ENCODE measurements at places on chromosomes 11 and 22. TPM values are rescaled to one million over a fixed set of nuclear protein-coding genes. Genes with fewer than 3 reads are reported as not detected.

Gene ANO1
- 7.5 TPM for total RNA-seq

DNA sequence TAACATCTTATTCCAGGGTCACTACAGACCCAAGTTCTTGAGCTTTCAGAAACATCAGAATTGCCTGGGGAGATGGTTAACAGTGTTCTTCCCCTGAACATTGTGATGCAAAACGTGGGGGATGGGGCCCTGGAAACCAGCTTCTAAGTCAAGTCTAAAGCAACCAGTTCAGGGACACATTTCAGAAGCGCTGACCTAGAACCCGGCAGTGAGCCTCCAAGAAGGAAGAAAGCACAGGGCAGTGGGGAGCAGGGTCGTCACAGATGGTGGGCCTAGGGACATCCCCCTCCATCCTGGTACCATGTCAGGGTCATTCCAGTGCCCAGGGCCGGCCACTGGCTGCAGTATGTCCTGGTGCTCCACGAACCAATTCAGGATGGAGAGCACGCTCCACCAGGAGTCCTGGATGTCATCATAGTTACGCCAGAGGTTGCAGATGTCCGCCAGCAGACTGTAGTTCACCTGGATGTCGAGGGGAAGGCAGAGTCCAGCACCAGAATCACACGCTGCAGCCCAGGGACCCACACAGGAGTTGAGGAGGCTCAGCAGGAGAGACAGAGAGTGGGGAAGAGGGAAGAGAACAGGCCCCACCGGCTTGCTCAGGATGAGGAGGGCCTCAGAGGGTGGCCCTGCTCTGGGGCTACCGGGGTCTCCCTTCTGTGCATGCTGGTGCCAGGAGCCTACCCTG, 5.0 kb downstream of the NAGA start:
- DNase-seq, result no peak

DNA sequence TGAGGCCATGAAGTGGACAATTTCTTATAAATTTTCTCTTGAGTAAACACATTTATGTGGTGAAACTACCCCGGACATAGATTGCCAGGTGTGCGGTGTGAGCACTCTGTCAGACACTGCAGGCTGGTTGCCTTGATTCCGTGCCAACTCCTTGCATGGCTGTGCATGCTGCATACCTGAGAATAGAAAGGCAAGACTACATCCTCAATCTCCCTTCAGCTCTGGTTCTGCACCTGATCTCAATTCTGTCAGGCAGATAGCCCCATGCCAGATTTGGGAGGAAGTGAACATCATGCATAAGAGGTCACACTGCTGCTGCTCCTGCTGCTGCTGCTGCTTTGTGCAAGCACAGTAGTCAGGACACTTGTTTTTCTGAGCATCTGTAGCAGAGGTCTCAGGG, 42.5 kb upstream of the DEUP1 start:
- DNase-seq, result no peak

- no peak for DNase-seq
Observed at GRCh38 chr11:16191212-16191867, 165.0 kb downstream of the SOX6 start.

GRCh38 chr11:69888483-69889181, 69.4 kb upstream of the FGF3 start:
- DNase-seq, result peak; percentile 42

Gene FOLR2
- not detected for total RNA-seq

Gene OR52E8
- total RNA-seq, result not detected

DNA sequence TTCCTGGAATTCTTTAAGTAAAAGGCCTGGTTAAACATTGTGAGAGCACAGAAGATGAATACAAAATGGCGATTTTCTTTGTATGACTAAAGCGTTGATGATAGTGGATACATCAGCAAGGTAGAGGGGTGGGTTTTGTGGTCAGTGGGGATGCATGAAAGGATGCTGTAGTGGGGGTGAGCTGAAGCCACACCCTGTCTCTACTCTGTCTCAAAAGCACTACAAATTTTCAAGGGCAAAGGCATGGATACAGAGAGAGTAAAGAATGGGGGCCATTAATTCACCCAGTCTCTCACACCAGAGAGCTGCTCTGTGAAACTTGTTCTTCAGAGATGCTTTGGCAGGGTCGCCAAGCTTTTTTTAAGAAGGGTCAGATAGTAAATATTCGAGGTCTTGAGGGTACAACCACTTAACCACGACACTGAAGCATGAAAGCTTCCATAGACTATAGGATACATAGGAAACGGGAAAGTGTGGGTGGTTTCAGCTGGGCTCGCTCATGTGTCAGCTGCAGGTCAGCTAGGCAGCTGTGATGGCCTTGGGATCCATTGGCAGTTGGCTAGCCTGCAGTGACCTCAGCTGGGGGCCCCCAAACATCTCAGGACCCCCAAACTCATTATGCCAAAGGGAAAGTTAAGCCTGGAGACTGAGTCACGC, 8.3 kb downstream of the TMEM138 start:
- peak; percentile 41 for DNase-seq

DNA sequence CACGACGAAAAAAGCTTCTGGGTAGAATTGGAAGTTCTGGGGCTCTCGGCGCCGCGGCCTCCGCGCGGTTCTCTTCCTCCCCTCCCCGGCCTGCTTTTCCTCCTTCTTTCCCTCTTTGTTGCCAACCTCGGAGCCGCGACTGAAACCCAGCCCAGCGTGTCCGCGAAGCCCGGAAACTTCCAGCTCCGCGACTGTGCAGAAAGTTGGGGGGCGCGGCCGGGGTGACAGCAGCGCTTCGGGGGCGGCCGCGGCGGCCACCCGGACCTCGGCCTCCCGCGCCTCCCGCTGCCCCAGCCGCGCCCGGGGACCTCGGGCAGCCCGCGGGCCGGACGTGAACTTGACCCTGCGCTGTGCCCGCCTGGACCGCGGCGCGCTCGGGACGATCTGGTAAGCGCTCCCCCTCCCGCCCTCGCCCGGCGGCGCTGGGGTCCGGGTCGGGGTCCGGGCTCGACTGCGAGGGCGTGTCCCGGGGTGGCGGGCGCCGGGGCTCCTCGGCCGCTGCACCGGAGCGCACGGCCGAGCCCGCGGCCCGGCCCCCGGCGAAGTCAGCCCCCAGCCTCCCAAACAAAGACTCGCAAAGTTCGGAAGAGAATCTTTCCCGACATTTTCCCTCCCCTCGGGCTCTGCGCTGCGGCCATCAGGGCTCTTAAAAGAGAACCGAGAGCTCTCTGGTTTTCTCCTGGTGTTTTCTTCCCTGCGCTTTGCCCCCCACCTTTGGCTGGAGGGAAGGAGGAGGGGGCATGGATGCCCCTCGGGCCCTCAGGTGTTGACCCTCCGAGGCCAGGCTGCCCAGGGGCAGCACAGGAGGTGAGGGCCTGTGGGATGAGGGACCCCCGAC, 67.9 kb upstream of the WNT7B start:
- peak; percentile 29 for DNase-seq

Gene LDHAL6A
- not detected for total RNA-seq

DNA sequence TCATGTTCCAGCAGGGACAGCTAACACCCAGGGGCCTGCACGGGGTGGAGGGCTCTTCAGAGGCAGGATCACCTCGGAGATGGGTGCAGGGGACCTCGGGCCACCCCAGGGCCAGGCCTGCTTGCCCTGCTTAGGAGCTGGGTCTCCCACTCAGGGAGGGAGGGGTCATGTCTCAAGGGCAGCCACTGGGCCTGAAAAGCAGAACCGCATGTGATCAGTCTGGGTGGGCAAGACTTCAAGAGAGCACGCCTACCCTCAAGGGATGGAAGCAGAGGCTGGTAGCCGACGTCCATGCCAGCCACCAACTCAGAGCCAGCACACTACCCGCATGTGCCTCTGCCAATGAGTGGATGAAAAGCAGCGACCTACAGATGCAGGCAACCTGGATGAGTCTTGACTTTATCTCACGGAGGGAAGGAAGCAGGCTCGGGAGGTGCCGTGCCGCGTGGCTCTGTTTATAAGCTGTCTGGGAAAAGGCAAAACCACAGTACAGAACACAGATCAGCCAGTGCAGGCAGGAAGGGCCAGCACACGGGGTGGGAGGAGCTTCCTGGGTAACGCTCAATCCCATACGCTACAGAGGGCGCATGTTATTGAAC, 16.0 kb downstream of the TBX1 start:
- DNase-seq, result peak; percentile 42

- peak; percentile 80 for DNase-seq
Observed at GRCh38 chr22:29306175-29306834, at the start of gene GAS2L1. TSS of gene GAS2L1 (plus strand) at chr22:29306650. CDS start at chr22:29308106, 1,456 bp downstream.

- DNase-seq, result no peak
Observed at GRCh38 chr11:43010042-43010441, 301.8 kb upstream of the API5 start.

Gene TMPRSS6
- total RNA-seq, result not detected

Gene RIMBP3B
- total RNA-seq, result 0.20 TPM

Gene PNPLA5
- not detected for total RNA-seq

Gene FREY1
- total RNA-seq, result not detected

GRCh38 chr11:96538622-96539021, 148.8 kb downstream of the JRKL start:
- DNase-seq, result no peak

- no peak for DNase-seq
Observed at GRCh38 chr22:30892286-30892685, 76.3 kb downstream of the MORC2 start.

Gene CRYBB3
- not detected for total RNA-seq

DNA sequence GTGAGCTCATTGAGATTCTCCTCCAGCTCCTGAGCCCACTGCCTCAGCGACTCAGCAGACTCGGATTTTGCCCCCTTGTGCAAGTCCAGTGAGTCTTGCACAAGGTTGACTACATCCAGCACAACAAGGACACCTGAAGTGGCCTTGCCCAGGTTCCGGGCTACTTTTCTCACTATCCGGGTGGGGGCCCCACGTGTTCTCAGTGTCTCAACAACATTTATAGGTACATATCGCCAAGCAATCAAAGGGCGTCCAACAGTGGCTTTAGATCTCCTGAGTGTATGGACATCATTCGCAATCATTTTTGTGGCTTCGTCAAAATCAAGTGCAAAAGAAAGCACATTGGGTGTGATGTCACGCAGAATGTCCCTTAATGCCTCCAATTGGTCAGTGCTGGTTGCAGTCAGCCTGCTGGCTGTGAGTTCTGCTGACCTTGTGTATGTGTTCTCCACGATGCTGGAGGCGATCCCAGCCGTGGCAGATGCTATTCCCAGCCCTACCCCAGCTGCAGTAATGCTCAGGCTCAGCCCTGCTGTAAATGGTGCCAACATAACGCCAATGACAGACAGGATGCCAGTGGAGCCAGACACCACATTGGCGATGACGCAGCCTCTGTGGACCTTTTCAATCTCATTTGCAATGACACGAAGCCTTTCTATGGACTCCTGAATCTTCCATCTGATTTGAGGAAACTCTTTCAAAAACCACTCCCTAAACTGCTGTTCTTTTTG, 10.3 kb downstream of the APOL4 start:
- peak; percentile 53 for DNase-seq

GRCh38 chr11:104731890-104732289, 166.4 kb downstream of the CASP12 start:
- no peak for DNase-seq

- no peak for DNase-seq
Observed at GRCh38 chr22:37827056-37827455, 3.9 kb downstream of the GALR3 start.

Gene MPEG1
- total RNA-seq, result not detected

GRCh38 chr11:65883058-65883761, 3.6 kb downstream of the CTSW start:
- no peak for DNase-seq

DNA sequence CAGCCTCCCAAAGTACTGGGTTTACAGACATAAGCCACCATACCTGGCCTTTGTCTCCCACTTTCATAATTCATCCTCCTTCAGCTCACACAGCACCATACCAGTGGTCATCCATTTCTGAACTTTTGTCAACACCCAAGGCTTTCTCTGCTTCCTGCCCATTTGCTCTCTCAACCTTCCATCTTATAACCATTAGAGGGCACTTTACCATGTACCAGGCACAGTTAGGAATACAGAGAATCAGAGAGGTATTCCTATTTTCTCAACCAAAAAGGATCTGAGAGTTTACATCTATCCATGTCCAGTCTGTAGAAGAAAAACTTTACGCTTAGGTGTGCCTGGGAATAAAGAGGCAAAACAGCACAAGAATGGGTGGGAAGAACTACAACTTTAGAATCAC, 397.6 kb downstream of the BUD13 start:
- no peak for DNase-seq

- no peak for DNase-seq
Observed at GRCh38 chr11:19379465-19379864, 138.7 kb upstream of the E2F8 start.

GRCh38 chr11:115135936-115136335, 368.3 kb downstream of the CADM1 start:
- DNase-seq, result no peak

GRCh38 chr11:117669062-117669461, 128.0 kb downstream of the DSCAML1 start:
- DNase-seq, result no peak

DNA sequence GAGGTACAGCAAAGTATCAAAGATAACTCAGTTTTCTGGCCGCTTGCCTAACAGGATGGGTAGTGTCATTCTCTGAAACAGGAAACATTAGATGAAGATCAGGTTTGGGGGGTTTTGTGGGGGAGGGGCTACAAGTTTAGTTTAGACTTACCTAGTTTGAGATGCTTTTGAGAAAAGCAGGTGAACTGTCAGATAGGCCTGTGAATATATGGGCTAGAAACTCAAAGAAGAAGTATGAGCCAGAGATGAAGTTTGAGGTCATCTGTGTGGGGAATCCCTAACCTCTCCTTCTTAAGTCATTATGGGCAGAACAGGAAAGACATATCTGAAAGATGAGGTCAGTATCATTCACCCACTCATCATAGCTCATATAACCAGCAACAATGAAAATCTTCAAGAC, 11.9 kb downstream of the HOATZ start:
- DNase-seq, result peak; percentile 62

DNA sequence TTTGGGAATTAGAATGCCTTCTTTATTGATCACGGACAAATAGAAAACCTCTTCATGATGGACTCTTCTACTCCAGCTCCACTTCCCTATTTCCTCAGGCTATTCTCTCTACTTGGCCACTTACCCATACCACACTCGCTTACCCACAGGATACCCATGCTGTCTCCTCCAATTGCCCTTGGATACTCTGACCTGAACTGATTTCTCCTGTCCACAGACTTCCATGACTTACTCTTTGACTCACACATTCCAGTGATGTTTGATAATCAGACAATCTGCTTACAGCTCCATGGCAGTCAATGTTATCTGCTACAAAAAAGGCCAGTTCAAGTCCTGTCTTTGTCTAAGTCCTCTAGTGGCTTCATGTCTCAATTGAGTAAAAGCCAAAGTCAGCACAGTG, 292.0 kb upstream of the CTSC start:
- no peak for DNase-seq

DNA sequence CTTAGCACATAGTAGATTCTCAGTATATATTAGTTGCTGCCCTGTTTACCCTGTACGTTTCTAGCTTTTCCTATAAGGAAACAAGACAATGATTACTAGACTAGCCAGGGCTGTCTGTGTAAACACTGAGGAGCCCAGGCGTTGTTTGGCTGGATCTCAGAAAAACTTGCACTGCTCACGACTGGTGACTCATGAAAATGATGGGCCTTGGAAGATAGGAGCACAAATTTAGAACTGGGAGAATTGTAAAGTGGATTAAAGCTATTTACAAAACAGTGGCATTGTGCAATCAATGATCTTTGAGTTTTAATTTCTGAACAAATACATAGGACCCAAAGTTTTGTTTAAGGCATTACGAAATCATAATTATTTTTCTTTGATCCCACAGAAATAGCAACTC, 276.9 kb downstream of the FAM76B start:
- DNase-seq, result peak; percentile 46

Gene SAAL1
- 30.9 TPM for total RNA-seq

Gene HPX
- total RNA-seq, result 0.48 TPM

All from RPMI7951 (cell line).